Activated CD4-positive, alpha-beta T cell treated with anti-CD3 and anti-CD28 coated beads, Interleukin-2, amount 10 ng/mL, durations not matched to agents 24 days and 14 days (primary cell): ENCODE measurements at places on chromosomes 16 and 17. TPM values are rescaled to one million over a fixed set of nuclear protein-coding genes. Genes with fewer than 3 reads are reported as not detected.

Gene RNFT1
- 33.9 and 34.3 TPM in 2 replicates for total RNA-seq

Gene ODAD4
- 0.63 and 0.76 TPM in 2 replicates for total RNA-seq

Gene HAS3
- total RNA-seq: 0.56 and 0.64 TPM in 2 replicates

Gene HEXIM2
- 6.7 and 7.0 TPM in 2 replicates for total RNA-seq

Gene PYY
- 0.26 TPM in 1 of 2 replicates, not detected in the other for total RNA-seq

Gene SALL1
- not detected in 2 replicates for total RNA-seq

Gene SLC13A2
- not detected in 2 replicates for total RNA-seq

Gene ANKS4B
- not detected in 2 replicates for total RNA-seq

Gene MNT
- total RNA-seq: 29.1 and 32.8 TPM in 2 replicates
